ENCODE measurements at places on chromosomes 5 and 9. TPM values are rescaled to one million over a fixed set of nuclear protein-coding genes. Genes with fewer than 3 reads are reported as not detected.

The OR1Q1 gene
- not detected for polyA plus RNA-seq

The CARD6 gene
- 2.4 TPM for polyA plus RNA-seq

The IL17B gene
- polyA plus RNA-seq, result not detected

The NKD2 gene
- polyA plus RNA-seq, result not detected

The EIF4E1B gene
- not detected for polyA plus RNA-seq

The ELP1 gene
- polyA plus RNA-seq, result 21.2 TPM

The PCDHB2 gene
- 0.08 TPM for polyA plus RNA-seq

The PCDHGB6 gene
- polyA plus RNA-seq, result not detected

The NME5 gene
- not detected for polyA plus RNA-seq

The CER1 gene
- polyA plus RNA-seq, result not detected

The POLR3G gene
- polyA plus RNA-seq, result 2.2 TPM

The LHX2 gene
- not detected for polyA plus RNA-seq

The PDE6A gene
- not detected for polyA plus RNA-seq

The TAF1L gene
- polyA plus RNA-seq, result not detected

The PCDHA13 gene
- polyA plus RNA-seq, result not detected

The STK10 gene
- polyA plus RNA-seq, result 24.6 TPM

The LCNL1 gene
- polyA plus RNA-seq, result not detected

The FOXD4 gene
- not detected for polyA plus RNA-seq

The C9orf153 gene
- polyA plus RNA-seq, result not detected

The DTWD2 gene
- polyA plus RNA-seq, result 3.0 TPM

The MAMDC2 gene
- not detected for polyA plus RNA-seq

The N4BP3 gene
- 0.53 TPM for polyA plus RNA-seq

The COL27A1 gene
- polyA plus RNA-seq, result not detected

The MYMK gene
- not detected for polyA plus RNA-seq

Data from CD4-positive, alpha-beta memory T cell (primary cell).